ENCODE measurements at places on chromosomes 3 and 15. TPM values are rescaled to one million over a fixed set of nuclear protein-coding genes. Genes with fewer than 3 reads are reported as not detected.

- H3K27ac ChIP-seq = no peak overlapping the region
- no peaks in the 10 kb centered on the region for H3K36me3 ChIP-seq
- H3K4me3 ChIP-seq = no peak overlapping the region
- no peaks in the 10 kb centered on the region for H3K27me3 ChIP-seq
- no peaks in the 10 kb centered on the region for H3K4me1 ChIP-seq
- no peak for DNase-seq
Measured at GRCh38 chr15:80203361-80203885, 48.6 kb downstream of the CTXND1 start.

- H3K27ac ChIP-seq = no peak overlapping the region
- DNase-seq = no peak
- no peaks in the 10 kb centered on the region for H3K4me1 ChIP-seq
Measured at GRCh38 chr15:27617013-27617412, 482.1 kb downstream of the OCA2 start.

DNA sequence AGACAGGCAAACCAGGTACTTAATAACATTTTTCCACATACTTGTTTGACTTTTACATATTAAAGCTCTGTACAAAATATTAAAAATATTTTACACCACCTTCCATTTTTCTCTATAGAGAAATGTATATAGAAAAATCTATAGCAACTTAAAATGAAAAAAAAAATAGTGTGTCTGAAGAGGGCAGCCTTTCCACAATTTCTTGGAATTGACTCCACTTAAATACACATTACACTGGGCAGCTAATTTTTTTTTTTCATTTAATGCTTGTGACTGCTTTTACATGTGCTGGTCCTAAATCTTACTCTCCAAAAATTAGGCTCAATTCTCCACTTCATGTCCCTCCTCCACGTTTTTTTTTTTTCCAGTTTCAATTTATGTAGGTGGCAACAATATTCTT lies 427.0 kb upstream of the RBMS3 start:
- no peaks in the 10 kb centered on the region for H3K4me1 ChIP-seq
- H3K4me3 ChIP-seq = no peak overlapping the region
- no peak for DNase-seq
- H3K27me3 ChIP-seq = no peaks in the 10 kb centered on the region

DNA sequence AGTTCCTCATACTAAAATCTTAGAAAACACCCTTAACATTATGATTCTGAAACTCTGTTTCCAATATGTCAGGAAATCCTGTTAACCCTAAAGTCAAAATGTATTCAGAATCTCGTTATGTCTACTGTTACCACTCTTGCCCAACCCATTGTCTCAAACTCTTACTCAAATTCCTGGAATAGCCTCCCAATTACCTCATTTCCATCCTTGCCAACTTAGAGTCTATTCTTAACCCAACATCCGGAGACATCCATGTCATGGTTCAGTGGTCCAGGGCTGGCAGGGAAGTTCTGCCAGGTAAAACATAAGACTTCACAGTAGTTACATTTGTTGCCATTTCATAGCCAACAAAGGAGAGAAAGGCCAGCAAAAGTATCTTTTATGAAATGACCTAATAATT lies 593.9 kb downstream of the PYDC2 start:
- H3K4me1 ChIP-seq = no peaks in the 10 kb centered on the region
- H3K27me3 ChIP-seq = no peaks in the 10 kb centered on the region
- no peaks in the 10 kb centered on the region for H3K36me3 ChIP-seq
- H3K4me3 ChIP-seq = no peak overlapping the region
- DNase-seq = no peak
- H3K27ac ChIP-seq = no peak overlapping the region

GRCh38 chr3:8959668-8960067 lies 3.6 kb downstream of the RAD18 start:
- peak; percentile 35 for DNase-seq
- no peaks in the 10 kb centered on the region for H3K36me3 ChIP-seq
- no peak overlapping the region for H3K4me3 ChIP-seq
- no peaks in the 10 kb centered on the region for H3K27me3 ChIP-seq
- H3K27ac ChIP-seq = no peak overlapping the region
- peaks cover 29% of the 10 kb centered on the region for H3K4me1 ChIP-seq

- H3K4me1 ChIP-seq = no peaks in the 10 kb centered on the region
- H3K4me3 ChIP-seq = no peak overlapping the region
- peak; percentile 20 for DNase-seq
- H3K36me3 ChIP-seq = no peaks in the 10 kb centered on the region
- H3K27ac ChIP-seq = no peak overlapping the region
Measured at GRCh38 chr15:88878720-88879184, 16.6 kb downstream of the HAPLN3 start.

- no peak overlapping the region for H3K27ac ChIP-seq
- H3K36me3 ChIP-seq = no peaks in the 10 kb centered on the region
- no peak for DNase-seq
- no peaks in the 10 kb centered on the region for H3K27me3 ChIP-seq
- H3K4me1 ChIP-seq = no peaks in the 10 kb centered on the region
Measured at GRCh38 chr3:111936191-111936841, 42.5 kb upstream of the ABHD10 start.

- no peaks in the 10 kb centered on the region for H3K4me1 ChIP-seq
- no peak for DNase-seq
- H3K4me3 ChIP-seq = no peak overlapping the region
Measured at GRCh38 chr15:48449734-48450133, 118.5 kb downstream of the DUT start.

DNA sequence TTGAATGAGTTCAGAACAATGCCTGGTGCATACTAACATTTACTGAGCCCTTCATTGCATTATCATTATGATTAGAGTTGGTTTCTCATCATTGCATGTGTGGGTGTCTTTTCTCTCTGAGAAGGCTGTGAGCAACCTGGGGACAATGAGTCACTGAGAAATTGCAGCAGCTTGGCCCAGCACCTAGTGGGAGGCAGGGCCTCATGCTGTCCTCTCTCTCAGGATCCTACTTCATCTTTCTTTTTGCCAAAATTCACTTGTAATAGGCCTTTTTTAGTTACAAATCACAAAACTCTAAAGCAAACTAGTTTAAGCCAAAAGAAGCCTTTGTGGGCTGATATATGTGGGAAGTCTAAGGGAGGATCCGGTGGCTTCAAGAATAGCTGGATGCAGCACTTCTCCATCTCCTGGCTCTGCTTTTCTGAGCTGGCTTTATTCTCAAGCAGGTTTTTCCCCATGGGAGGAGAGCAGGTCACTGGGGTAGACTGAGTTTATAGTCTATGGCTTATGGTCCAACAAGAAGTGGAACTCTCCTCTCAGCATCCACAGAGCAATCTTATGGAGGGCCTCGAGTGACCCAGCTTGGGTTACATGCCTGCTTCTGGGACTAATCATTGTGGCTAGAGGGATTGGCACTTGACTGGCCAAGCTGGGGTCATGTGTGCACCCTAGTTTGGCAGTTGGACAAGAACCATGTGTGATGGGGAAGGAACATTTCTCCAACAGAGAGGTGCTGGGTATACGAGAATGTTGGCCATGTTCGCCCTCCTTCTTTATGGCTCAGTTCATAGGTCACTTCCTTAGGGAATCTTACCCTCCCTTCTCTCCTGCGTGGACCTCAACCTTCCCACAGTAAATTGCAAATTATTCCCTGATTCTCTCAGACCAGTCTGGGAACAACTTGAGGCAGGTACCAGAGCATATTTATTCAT lies 8.7 kb upstream of the CAMK1 start:
- H3K27ac ChIP-seq = no peak overlapping the region
- H3K4me1 ChIP-seq = peaks cover 59% of the 10 kb centered on the region
- H3K27me3 ChIP-seq = no peaks in the 10 kb centered on the region
- no peak for DNase-seq
- peaks cover 11% of the 10 kb centered on the region for H3K36me3 ChIP-seq
- H3K4me3 ChIP-seq = no peak overlapping the region

- H3K27ac ChIP-seq = peak overlapping the region; percentile 7
- no peak overlapping the region for H3K4me3 ChIP-seq
- no peaks in the 10 kb centered on the region for H3K36me3 ChIP-seq
- peak; percentile 72 for DNase-seq
Measured at GRCh38 chr3:187978433-187979011, 175.4 kb upstream of the LPP start.

DNA sequence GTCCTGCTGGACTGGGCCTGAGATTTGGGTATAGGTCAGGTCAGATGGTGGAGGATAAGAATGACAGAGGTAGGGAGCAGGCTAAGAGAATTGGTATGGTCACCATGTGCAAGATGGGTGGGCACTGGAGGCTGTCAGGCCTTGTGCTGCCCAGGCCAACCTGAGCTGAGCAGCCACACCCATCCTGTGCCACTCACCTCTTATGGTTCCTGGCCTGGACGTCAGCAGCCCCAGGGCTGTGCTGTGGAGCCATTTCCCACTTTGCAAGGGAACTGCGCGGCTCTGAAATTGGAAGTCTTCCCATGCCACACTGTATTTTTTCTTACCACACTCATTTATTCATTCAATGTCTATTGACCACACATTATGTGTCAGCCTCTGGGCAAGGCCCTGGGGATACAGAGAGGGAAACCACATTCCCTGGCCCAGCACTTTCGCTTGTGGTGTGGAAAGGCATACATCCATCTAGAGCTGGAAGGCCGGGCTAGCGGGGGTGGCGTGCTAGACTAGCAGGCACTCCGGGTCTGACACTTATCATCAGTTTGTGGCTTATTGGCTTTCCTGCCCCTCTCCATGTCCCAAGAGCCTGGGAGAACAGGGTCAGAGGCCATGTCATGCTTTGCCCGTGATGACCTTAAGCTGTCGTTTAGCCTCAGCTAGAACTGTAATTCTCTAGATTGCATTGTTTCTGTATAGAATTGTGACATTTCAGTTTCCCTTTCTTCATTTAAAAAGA lies 51.1 kb upstream of the POLG start:
- DNase-seq = no peak
- H3K27me3 ChIP-seq = peaks cover 20% of the 10 kb centered on the region
- H3K4me3 ChIP-seq = no peak overlapping the region
- no peaks in the 10 kb centered on the region for H3K36me3 ChIP-seq
- no peak overlapping the region for H3K27ac ChIP-seq
- no peaks in the 10 kb centered on the region for H3K4me1 ChIP-seq

DNA sequence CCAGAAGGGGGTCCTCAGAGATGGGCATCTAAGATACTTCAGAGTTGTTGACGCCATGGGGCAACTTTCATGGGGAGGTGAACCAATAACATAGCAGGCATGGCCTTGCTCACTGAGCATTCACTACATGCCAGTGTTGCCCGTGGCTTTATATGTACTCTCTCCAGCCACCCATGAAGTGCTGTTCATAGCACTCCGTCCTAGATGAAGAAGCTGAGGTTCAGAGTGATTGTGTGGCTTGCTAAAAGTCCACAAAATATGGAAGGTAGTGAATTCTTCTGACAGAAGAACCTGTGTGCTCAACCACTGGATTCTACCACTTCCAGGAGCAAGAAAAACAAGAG lies 9.8 kb upstream of the SEMA4B start:
- H3K27me3 ChIP-seq = no peaks in the 10 kb centered on the region
- peaks cover 97% of the 10 kb centered on the region for H3K4me1 ChIP-seq
- peaks cover 15% of the 10 kb centered on the region for H3K36me3 ChIP-seq
- no peak for DNase-seq

DNA sequence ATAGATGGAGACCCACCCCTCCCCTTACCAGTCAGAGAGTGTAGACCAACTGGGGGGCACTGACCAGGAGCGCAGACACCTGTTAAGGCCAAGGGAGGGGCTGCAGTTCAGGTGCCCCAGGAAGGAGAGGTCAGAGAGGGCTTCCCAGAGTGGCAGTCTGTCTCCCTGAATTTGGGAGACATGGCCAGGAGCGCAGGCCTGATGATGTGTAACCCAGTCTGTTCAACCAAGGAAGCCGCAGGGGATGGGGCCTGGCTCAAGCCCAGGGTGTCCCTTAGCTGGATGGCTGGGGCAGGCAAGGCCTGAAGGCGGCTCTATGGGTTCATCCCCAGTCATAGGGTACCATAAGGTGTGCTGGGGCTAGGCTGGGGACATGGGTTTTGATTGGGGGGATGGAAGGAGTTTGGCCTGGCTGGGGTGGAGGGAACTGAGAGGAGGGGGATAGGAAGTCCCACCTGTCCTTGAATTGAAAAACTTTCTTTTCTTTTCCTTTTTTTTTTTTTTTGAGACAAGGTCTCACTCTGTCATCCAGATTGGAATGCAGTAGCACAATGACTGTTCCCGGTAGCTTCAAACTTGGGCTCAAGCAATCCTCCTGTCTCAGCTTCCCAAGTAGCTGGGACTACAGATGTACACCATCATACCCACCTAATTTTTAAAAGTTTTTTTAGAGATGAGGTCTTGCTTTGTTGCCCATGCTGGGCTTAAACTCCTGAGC lies 75.7 kb downstream of the SMAD6 start:
- H3K36me3 ChIP-seq = no peaks in the 10 kb centered on the region
- no peak overlapping the region for H3K27ac ChIP-seq
- no peaks in the 10 kb centered on the region for H3K4me1 ChIP-seq
- DNase-seq = no peak
- no peak overlapping the region for H3K4me3 ChIP-seq
- H3K27me3 ChIP-seq = no peaks in the 10 kb centered on the region

DNA sequence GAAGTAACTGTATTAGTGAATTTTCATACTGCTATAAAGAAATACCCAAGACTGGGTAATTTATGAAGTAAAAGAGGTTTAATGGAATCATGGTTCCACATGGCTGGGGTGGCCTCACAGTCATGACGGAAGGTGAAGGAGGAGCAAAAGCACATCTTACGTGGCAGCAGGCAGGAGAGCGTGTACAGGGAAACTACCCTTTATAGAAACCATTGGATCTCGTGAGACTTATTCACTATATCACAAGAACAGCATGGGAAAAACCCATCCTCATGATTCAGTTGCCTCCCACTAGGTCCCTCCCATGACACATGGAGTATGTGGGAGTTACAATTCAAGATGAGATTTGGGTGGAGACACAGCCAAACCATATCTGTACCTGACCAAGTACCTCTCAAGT lies 812.3 kb upstream of the ALCAM start:
- no peaks in the 10 kb centered on the region for H3K36me3 ChIP-seq
- H3K4me1 ChIP-seq = peaks cover 15% of the 10 kb centered on the region
- no peak overlapping the region for H3K27ac ChIP-seq
- H3K4me3 ChIP-seq = no peak overlapping the region
- no peaks in the 10 kb centered on the region for H3K27me3 ChIP-seq
- DNase-seq = peak; percentile 51

The MB21D2 gene
- 0.03 TPM for polyA plus RNA-seq

The UACA gene
- polyA plus RNA-seq = 1.6 TPM

The SYNPR gene
- polyA plus RNA-seq = not detected

The GP9 gene
- not detected for polyA plus RNA-seq

The ERICH6 gene
- polyA plus RNA-seq = not detected

The ACP3 gene
- polyA plus RNA-seq = 0.19 TPM

The LPCAT4 gene
- 76.4 TPM for polyA plus RNA-seq

Measured in B cell (primary cell).